ENCODE measurements at places on chromosomes 2 and 18.

DNA sequence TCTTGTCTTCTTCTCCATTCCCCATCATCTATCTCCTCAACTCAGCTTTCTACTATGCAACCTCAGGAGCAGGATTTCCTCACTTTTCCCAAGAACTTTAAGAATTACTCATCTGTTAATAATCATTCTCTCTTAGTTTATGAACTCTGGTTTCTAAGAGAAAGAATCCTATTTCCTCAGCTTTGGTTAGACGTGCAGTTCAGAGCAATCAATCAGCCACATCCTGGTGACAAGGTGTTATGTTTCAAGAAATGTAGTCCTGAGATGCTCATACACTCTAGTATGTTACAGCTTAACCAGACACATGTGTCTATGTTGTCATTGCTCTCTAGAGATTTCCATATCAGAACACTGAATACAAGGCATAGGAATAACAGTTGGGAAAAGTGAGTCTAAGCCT is 277.9 kb downstream of the MBD2 start:
- no peak overlapping the region for H3K4me3 ChIP-seq
- no peak overlapping the region for H3K27ac ChIP-seq
- H3K27me3 ChIP-seq: no peaks in the 10 kb centered on the region
- no peak for DNase-seq
- H3K36me3 ChIP-seq: no peaks in the 10 kb centered on the region
- H3K4me1 ChIP-seq: no peaks in the 10 kb centered on the region

GRCh38 chr2:100810603-100811145 is 9.3 kb upstream of the NPAS2 start:
- H3K27ac ChIP-seq: no peak overlapping the region
- no peaks in the 10 kb centered on the region for H3K36me3 ChIP-seq
- peaks cover 22% of the 10 kb centered on the region for H3K4me1 ChIP-seq
- DNase-seq: no peak
- no peak overlapping the region for H3K4me3 ChIP-seq
- H3K27me3 ChIP-seq: no peaks in the 10 kb centered on the region

- no peak overlapping the region for H3K4me3 ChIP-seq
- H3K4me1 ChIP-seq: no peaks in the 10 kb centered on the region
- no peak overlapping the region for H3K27ac ChIP-seq
- DNase-seq: no peak
Observed at GRCh38 chr2:168751104-168751740, 51.2 kb upstream of the NOSTRIN start.

DNA sequence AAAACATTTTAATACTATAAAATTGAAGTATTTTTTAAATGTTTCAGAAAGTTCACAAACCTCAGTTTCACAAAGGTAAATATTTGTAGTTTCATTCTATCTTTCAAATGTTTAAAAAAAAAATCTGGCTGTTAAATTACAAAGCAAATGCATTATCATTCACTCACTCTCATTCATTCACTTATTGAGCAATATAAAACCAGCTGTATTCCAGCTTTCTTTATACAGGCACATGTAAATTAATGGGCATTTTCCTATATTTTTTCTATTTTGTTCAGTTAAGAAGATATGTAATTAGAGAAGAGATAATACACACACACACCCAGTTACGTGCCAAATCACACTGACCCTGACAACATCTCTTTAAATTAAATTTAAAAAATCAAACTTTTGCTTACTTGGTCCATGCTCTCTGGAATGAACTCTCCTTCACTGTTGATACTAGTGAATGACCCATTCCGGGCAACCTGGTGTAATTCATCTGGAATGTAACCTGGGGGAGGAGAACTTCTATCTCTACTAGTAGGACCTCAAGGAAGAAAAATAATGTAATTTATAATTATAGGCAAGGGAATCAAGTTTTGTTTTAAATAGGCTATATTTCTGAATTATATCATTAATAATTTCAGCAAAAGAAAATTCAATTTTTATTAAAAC is 32.5 kb upstream of the ERCC3 start:
- H3K27me3 ChIP-seq: no peaks in the 10 kb centered on the region
- H3K4me3 ChIP-seq: no peak overlapping the region
- no peaks in the 10 kb centered on the region for H3K4me1 ChIP-seq
- H3K27ac ChIP-seq: no peak overlapping the region
- DNase-seq: no peak

- no peaks in the 10 kb centered on the region for H3K36me3 ChIP-seq
- H3K27ac ChIP-seq: no peak overlapping the region
- H3K4me1 ChIP-seq: no peaks in the 10 kb centered on the region
- no peak overlapping the region for H3K4me3 ChIP-seq
- H3K27me3 ChIP-seq: no peaks in the 10 kb centered on the region
Observed at GRCh38 chr2:197131558-197131855, 179.1 kb downstream of the ANKRD44 start.

DNA sequence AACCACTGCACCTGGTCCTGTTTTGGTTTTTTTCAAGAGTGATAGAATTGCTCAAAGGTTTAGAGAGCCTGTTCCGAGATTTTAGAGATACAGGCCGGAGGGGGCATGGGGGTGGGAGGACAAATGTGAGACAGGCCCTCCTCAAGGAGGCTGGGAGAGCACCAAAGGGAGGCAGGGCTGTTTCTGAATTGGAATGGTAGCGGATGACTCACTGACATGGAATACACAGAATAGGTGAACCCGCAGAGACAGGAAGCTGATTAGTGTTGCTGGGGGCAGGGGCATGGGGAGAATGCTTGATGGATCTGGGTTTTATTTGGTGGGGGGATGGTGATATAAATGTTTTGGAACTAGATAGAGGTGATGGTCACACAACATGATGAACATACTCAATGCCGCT is 111.0 kb upstream of the MGAT5 start:
- no peak for DNase-seq
- no peaks in the 10 kb centered on the region for H3K27me3 ChIP-seq
- H3K4me1 ChIP-seq: peaks cover 18% of the 10 kb centered on the region
- no peaks in the 10 kb centered on the region for H3K36me3 ChIP-seq
- no peak overlapping the region for H3K4me3 ChIP-seq
- H3K27ac ChIP-seq: no peak overlapping the region

DNA sequence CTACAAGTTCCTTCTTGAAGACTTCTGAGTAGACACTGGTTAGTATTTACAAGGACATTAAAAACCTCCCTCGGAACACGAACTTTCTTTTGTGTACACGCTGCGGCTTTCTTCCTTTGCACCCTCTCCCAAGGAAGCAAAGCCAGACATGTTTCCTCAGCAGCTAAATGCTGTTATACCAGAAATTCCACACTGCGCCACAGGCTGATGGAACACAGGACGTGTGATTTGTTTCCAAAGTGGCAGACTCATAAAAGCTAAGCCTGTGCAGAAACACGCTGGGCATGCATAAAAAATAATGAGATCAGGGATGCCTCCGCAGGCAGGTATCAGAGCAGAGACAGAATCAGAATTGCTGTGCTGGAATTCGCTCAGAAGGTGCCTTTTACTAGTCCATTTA is 73.0 kb upstream of the RGPD5 start:
- no peaks in the 10 kb centered on the region for H3K36me3 ChIP-seq
- H3K4me3 ChIP-seq: no peak overlapping the region
- H3K27ac ChIP-seq: no peak overlapping the region
- H3K27me3 ChIP-seq: no peaks in the 10 kb centered on the region
- DNase-seq: no peak
- no peaks in the 10 kb centered on the region for H3K4me1 ChIP-seq

GRCh38 chr2:69092857-69093256 is 79.9 kb downstream of the ANTXR1 start:
- DNase-seq: no peak
- no peaks in the 10 kb centered on the region for H3K27me3 ChIP-seq
- H3K4me3 ChIP-seq: no peak overlapping the region
- H3K27ac ChIP-seq: no peak overlapping the region

DNA sequence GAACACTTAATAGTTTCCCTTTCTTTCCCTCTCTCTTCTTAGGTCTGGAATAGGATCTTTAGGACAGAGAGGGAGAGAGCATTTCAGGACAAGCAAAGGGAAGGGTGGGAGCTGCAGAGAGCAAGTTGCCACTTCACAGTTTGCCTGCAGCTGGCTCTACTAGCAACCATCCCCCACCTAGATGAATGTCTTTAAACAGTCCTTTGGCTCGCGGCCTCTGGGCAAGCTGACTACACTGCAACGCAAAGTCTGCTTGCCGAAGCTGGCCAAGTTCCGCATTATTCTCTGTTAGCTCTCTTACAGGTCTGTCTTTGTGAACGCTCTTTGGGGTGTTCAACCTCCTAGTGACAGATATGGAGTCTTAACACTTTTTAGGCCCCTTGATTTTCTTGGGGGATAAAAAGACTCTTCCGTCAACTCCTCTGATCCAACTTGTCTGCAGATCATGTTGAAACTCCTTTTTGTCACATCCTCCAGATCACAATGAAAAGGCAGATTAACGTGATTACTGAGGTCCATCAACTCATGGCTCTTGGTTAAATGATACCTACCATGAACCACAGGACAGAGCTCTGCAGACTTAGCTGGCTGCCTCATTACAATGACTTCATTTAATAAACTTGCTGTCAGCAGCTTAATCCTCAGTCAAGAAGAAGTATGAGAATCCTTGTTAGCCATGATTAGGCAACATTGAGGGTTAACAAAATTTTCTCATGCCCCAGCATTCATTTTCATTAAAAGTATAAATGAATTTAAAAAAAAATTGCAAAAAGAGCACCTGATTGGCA is 74.6 kb downstream of the SLC4A3 start:
- no peak for DNase-seq
- H3K27ac ChIP-seq: no peak overlapping the region
- peaks cover 7% of the 10 kb centered on the region for H3K4me1 ChIP-seq
